ENCODE measurements at places on chromosomes 11 and 22. TPM values are rescaled to one million over a fixed set of nuclear protein-coding genes. Genes with fewer than 3 reads are reported as not detected.

The MOGAT2 gene
- not detected for total RNA-seq

The OR51B4 gene
- not detected for total RNA-seq

The ARHGEF17 gene
- total RNA-seq, result 34.0 TPM

The KCNJ11 gene
- 0.18 TPM for total RNA-seq

The GAS2 gene
- 1.2 TPM for total RNA-seq

The SLC22A12 gene
- not detected for total RNA-seq

The CTTN gene
- 290 TPM for total RNA-seq
